ENCODE measurements at places on chromosomes 7 and 10.

DNA sequence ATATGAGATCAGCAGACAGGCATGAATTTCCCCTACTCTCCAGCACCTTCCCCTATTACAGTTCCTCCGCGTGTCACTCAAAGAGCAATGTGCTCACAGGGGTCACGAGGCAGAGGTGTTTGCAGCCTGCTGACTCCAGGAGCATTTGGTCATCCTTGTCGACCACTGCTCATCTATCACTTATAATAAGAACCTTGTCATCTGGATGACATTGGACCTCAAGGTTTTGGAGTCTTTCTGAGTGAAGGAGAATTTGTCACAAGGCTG lies 32.9 kb upstream of the PLPP4 start:
- no peak for DNase-seq

- no peak for DNase-seq
Observed at GRCh38 chr7:150412016-150412415, 32.9 kb downstream of the ZNF775 start.

GRCh38 chr10:119702583-119702982 lies 23.3 kb upstream of the INPP5F start:
- DNase-seq = no peak

DNA sequence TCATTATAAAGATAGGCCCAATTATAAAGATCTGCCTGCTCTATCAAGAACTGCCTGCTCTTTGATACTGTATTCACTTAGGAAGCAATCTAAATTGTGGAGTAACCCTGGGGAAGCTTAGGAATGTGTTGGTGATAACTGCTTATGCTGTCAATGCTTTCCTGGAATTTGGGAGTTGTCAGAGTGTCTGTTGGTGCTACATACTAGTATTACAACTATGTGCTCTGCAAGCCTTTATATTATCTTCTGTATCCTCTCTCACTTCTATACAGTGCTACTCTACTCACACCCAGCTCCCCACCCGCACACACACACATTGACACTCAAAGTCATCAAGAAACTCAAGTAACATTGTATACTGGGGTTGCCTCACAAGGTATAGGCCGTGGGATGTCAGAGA lies 6.1 kb downstream of the ZNF277 start:
- DNase-seq = no peak

- peak; percentile 70 for DNase-seq
Observed at GRCh38 chr7:116249969-116250553, 39.7 kb downstream of the TES start.

GRCh38 chr10:80187465-80188409 lies 17.6 kb downstream of the ANXA11 start:
- peak; percentile 49 for DNase-seq

DNA sequence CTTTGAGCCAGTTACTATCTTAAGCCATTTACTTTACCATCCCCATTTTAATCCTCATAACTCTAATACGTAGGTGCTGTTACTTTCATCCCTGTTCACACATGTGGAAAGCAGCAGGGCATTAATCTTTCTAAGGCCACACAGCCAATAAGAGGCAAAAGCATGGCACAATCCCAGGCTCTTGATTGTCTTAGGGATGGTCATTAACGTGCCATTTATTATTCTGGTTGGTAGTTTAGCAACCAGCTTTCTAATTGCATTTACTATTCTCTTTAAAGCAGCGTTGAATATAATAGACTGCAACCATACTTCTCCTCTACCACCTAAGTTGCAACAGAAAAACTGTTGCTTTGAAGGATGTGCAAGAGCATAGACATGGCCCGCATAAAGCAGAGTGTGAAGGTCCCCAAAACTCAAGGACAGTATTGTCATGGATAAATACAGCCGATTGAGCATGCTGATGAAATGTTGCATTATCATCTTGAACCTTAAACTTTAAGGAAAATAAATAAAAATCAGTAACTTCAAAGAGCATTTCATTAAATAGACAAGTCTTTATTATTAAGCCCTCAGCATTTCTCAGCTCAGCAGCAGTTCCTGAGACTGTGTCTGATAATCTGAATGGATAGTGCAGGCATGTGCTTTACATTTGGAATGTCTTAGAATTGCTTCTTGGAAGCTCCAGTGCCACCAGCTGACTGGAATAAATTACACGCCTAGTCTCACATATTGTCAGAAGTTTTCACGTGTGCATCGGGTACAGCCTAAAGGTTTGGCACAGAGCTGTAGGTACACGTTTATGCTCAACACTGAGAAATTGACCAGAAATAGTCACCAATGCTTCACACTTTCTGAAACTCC lies 467.1 kb downstream of the SDK1 start:
- DNase-seq = no peak

- peak; percentile 51 for DNase-seq
Observed at GRCh38 chr7:151206914-151207313, 3.4 kb downstream of the H2BK1 start.
